ENCODE measurements at places on chromosomes 4 and X.

- no peak for DNase-seq
Observed at GRCh38 chr4:58983887-58984286, 1873.7 kb upstream of the IGFBP7 start.

- no peak for DNase-seq
Observed at GRCh38 chr4:185040523-185040922, 22.2 kb downstream of the HELT start.

GRCh38 chrX:17266136-17266535 lies 108.9 kb upstream of the NHS start:
- DNase-seq = no peak

- no peak for DNase-seq
Observed at GRCh38 chr4:94219402-94219801, 11.7 kb downstream of the SMARCAD1 start.

- DNase-seq = no peak
Observed at GRCh38 chr4:111664308-111664945, 480.8 kb upstream of the FAM241A start.

GRCh38 chr4:24956091-24956490 lies 43.2 kb upstream of the CCDC149 start:
- DNase-seq = no peak
